ENCODE measurements at places on chromosomes 3 and 15.
A peak's percentile ranks its signal among the peaks of the same experiment; 100 is the strongest.

DNA sequence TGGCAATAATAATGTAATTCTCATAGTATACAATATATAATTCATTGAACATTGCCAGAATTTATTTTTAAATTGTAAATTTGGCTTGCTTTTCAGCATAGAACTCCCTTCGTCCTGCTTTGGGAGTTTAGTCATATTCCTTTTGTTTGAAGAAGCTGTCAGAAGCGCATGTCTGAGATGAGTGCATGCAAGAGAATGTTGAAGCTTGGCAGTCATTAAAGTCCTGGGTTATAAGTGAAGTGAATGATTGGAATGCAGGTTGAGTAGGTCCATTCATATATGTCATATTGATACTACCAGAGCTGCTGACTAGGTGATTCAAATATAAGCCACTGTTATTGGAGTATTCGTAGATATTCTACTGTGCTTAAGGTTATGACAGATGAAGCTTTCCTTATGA lies 243.6 kb upstream of the MDFIC2 start:
- no peak for DNase-seq

- DNase-seq, result no peak
Measured at GRCh38 chr15:39213385-39213840, 367.5 kb upstream of the THBS1 start.

- DNase-seq, result no peak
Measured at GRCh38 chr15:76363251-76363650, 26.7 kb downstream of the ISL2 start.

- DNase-seq, result peak; percentile 92
Measured at GRCh38 chr3:153221748-153222162, 59.7 kb downstream of the RAP2B start.

DNA sequence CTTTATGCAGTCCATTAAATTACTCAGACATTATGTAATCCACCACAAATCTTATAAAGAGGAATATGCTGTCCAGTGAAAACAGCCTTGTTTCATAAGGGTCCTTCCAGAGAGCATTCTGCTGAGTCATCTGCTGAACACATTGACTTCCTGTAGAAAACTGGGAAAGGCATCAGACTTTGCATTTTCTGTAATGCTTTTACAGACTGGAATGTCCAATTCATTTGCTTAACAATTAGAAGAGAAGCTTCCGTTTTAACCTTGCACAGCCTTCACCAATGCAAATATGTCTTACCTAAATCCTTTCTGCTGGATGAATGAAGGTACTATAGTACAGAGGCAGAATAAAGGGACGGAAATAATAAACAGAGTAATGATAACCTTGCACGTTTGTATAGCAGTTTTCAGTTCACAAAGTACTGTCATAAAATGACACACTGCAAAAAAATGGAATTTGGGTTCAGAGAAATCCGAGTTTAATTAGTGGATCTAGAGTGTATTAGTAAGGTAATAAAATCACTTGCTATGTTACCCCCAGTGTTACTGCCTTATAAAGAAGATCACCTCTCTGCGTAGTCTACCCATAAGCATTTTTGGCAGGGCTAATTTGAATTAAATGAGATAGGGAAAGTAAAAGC lies 301.5 kb downstream of the PYDC2 start:
- DNase-seq, result no peak

- DNase-seq, result no peak
Measured at GRCh38 chr15:81381720-81382119, 7.7 kb upstream of the TMC3 start.

Measured in central memory CD4-positive, alpha-beta T cell (primary cell).